CD4-positive, alpha-beta T cell treated with Interferon gamma for 1 hour (primary cell): ENCODE measurements at places on chromosomes 1 and 21.

- DNase-seq, result no peak
These were observed 8.6 kb upstream of the EPHA2 start for GRCh38 chr1:16164213-16165072.

DNA sequence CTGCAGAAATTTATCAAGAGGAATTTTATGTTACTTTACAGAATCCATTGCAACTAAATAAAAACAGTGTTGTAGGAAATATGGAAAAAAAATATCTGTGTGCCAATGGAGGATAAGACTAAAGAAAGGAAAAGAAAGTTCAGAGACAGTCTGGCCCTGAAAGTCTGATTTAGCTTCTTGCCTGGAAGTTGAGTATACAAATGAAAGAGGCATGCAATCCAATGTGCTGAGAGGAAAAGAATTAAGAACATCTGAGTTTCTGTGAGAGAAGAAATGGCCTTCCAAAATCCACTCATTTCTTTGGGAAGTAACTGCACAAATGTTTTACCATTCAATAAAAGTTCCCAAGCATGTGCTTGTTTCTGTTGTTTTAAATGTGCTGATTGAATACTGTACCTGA is 65.1 kb downstream of the LHX9 start:
- no peak for DNase-seq

DNA sequence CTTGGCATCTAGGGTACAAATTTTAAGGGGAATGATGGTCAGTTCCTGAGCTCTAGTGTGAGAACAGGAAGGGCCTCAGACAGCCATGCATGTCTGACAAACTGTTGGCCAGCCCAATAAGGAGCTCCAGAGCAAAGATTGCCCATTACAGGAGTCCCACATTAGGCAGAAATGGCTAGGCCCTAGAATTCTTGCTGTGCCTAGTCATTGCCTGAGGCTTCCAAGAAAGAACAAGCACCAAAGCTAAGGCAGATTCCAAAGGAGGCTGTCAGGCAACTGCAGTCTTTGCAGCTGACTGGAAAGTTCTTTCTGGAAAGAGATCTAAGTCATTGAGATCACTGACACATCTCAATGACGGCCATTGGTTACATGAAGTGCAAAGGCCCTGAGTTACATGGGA is 3.9 kb upstream of the STIL start:
- DNase-seq, result no peak

GRCh38 chr1:162019006-162019405 is 4.7 kb downstream of the OLFML2B start:
- no peak for DNase-seq

- no peak for DNase-seq
These were observed 51.6 kb downstream of the ZNF644 start for GRCh38 chr1:90970208-90970607.

- DNase-seq, result no peak
These were observed 4.1 kb downstream of the ETV3L start for GRCh38 chr1:157095551-157095950.

GRCh38 chr1:50517488-50517887 is 94.2 kb upstream of the DMRTA2 start:
- DNase-seq, result no peak

GRCh38 chr1:65317866-65318653 is 8.7 kb downstream of the DNAJC6 start:
- no peak for DNase-seq

DNA sequence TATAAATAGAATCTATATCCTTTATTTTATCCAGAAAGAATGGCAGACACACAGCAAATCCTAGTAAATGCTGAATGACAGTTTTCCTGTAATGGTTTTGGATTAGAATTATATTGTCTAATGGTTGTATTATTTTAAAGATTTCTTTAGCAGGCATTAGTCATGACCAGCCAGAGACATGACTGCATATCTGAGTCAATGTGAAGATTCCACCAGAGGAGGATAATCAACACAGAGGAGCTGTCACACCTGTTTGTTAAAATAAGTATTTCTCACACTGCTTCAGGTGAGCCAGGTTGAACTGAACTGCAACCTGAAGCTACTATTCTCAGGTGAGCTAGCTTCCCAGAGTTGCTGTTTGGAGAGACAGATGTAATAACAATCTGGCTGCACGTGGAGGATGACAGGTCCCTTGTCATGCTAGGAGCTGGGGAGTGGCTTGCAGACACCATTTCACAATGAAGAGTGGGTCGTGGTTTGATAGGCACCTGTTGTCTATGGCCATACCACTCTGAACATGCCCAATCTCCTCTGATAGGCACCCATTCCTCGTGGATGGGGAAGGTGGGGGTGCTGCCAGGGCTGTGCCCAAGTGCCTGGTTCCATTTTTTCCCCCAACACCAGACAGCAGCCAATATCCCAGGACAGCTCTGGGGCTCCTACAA is 94.3 kb downstream of the KCNJ6 start:
- no peak for DNase-seq

GRCh38 chr1:219000631-219001030 is 173.0 kb upstream of the LYPLAL1 start:
- DNase-seq, result no peak

DNA sequence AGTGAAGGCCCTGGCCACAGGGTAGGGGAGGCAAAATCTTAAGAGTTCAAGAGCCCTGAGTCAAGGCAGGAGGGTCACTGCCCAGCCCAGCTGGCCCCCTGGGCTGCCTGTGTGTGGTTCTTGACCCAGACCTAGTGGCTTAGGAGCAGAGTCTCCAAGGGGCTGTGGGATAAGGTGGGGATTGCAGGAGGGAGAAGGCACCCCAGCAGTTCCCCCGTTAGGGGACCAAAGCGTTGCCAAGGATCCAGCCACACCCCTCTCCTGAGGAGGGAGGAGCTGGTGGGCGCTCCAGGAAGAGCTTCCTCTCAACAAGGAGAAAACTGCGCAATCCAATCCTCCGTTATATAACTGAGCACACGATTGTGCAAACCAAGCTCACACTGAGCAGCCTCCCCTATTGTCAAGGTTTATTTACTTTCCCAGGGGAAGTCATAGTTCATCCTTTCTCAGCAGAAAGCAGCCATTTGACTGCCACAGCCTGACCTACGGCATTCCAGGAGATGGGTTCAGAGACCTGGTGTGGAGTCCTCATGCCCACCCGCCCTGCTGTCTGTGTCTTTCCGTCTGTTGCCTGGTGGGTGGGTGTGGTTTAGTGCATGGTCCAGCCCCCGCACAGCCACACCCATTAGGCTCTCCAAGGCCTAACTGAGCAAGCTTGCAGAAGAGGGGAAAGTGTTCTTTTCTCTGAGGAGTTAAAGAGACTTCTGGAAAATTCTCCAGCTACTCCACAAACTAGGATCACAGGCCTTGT is 3.5 kb downstream of the EPHX1 start:
- no peak for DNase-seq

GRCh38 chr21:18451670-18452069 is 48.1 kb upstream of the TMPRSS15 start:
- DNase-seq, result no peak

DNA sequence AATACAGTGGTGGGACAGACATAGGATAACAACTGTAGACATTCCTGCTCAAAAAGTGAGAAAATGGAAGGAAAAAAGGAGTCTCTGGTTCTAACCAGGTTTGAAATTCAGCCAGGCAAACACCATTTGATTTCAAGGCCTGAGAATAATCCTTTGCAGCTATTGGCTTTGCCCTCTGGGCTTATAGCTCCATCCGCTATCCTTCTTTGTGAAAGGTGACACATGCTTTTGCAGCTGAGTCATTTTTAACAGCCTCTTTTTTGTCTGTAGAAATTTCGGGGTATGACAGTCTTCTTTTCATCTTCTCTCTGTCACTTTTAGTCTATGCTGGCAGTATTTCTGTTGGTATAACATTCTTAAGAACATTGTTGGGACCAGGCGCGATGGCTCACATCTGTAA is 16.2 kb downstream of the SDHC start:
- no peak for DNase-seq

DNA sequence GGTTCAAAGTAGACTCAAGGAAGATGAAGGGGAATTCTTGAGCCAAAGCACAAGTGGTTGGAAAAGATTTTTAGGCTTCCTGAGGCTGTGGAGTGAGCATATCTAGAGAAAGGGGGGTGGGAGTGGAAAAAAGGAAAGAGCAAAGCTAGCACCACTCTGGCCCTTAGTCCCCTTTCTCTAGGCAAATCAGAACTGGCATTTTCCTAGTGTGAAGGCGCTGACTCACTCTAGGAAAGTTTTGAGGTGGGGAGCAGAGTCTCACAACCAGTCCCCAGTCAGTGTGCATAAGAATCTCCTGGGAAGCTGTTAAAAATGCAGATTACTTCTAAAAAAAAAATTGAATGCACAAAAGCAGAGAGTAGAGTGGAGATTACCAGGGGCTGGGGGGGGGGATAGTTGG is 3.4 kb upstream of the GPR89B start:
- DNase-seq, result no peak

- DNase-seq, result no peak
These were observed 3.9 kb downstream of the TMEM61 start for GRCh38 chr1:54984131-54984842.

DNA sequence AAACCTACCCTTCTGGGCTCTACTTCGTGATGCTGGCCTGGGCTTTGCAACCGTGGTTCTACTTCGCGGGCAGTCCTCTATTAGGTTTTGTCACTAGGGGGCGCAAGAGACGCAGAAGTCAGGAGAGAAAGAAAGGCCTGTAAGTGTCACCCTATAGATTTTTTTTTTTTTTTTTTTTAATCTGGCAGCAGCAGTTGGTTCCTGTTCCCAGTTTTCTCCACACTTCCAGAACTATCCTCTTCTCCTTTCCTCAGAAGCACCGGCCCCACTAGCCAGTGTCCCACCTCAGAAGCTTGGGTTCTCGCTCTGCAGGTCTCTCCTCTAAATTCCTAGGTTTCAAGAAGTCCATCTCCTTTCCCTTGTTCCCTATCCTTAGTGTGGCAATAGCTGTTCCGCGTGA is 9.1 kb upstream of the LCE2D start:
- DNase-seq, result peak; percentile 10

DNA sequence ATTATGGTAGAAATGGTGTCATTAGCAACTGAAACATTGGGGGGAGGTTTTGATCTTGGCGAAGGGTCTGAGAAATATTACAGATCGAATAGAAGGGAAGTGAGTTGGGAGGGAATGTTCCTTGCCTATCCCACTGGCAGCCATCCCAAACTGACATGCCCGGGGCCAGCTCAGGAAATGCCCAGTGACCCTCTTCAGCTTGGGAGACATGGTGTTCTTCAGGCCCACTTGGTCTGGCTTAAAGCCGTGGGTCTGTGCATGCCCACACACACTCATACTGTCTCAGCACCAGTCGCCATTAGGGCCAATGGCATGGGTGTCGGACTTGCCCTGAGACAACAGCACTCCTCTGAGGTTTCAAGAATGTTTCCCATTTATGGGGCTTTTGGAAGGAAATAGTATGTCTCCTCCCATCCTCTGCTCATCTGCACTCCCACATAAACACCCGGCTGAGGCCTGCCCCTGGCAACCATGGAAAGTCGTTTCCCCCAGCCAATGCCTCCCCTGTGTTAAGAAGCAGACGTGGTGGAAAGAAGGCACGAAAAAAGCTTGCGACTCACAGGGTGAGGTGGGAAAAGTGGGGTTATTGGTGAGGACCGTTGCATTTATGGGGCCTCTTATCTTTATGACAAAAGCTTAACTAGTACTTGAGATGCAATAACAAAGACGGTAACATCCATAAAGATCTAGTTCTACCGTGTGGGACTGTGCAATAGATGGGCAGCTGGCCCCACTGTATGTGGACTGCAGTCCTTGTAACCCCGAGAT is 2.0 kb downstream of the RNF186 start:
- DNase-seq, result no peak

GRCh38 chr1:116826818-116827606 is 72.8 kb downstream of the CD2 start:
- no peak for DNase-seq

DNA sequence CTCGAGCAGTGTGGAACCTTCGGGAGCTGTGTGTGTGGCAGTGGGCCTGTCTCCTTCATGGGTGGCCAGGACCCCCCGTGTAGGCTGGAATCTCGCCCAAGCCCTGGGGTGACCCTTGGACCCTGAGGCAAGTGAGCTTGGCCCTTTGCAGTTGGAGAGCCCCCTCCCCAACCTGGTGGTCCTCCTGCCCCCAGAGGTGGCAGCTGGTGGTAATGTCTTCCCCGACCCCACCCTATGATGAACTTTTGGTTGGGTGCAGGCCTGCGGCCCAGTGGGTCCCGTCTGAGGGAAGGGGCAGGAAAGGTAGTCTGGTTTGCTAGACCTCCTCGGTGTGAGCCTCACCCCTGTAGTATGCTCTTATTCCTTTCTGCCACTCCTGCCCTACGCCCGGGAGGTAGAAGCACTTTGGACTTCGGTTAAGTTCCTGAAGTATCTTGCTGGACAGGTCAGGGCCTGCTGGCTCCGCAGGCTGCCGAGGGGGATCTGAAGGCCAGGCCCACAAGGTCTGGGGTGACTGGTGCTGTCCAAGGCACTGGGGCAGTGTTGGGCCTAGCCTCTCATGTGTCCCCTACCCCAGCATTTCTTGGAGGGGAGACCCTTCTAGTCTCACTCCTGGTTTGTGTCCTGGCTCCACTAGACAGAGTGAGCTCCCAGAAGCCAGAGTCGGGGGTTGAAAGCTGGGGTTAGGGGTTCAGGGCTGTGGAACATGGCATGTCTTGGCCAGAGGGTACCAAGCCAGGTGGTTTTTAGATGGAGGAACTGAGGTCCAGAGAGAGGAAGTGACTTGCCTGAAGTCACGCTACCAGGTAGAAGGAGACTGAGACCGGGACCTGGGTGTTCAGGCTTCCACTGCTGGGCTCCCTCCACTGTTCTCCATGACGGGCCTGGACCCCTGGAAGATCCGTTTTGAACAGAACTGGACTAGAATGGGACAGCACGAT is 1.8 kb downstream of the ZNF362 start:
- no peak for DNase-seq

DNA sequence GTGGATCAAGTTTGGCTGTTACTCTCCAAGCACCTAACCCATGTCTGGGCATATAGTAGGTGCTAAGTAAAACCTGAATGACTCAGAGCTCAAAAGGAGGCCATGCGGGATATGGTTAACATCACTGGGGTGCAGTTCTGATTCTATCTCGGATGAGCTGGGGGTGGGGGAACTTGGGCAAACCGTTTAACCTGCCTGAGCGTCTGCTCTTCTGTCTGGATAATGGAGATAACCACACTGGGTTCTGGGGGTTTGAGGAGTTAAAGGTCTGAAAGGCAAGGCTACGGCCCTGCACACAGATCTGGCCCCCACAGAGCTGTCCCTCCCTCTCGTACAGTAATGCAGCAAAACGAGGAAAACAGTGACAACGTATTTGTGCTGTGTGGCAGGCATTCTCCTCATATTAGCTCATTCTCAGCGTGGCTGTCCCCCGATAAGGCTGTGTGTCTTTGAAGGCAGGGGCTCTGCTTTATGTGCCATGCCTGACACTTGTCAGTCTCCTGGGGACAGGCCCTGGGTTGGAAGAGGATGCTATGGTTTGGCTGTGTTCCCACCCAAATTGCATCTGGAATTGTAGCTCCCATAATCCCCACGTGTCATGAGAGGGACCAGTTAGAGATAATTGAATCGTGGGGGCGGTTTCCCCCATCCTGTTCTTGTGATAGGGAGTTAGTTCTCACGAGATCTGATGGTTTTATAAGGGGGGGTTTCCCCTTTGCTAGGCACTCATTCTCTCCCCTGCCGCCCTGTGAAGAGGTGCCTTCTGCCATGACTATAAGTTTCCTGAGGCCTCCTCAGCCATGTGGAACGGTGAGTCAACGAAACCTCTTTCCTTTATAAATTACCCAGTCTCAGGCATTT is 6.8 kb upstream of the ALDH4A1 start:
- DNase-seq, result no peak

GRCh38 chr1:27368869-27369582 is 2.3 kb upstream of the MAP3K6 start:
- peak; percentile 22 for DNase-seq
